ENCODE measurements at places on chromosomes 12 and 14.
A peak's percentile ranks its signal among the peaks of the same experiment; 100 is the strongest.

GRCh38 chr14:86221000-86221399 is 691.1 kb downstream of the FLRT2 start:
- no peak for DNase-seq

- no peak for DNase-seq
These were observed 41.5 kb downstream of the TEAD4 start for GRCh38 chr12:3000548-3001275.

- DNase-seq, result no peak
These were observed 488.5 kb downstream of the LRFN5 start for GRCh38 chr14:42095155-42095554.

DNA sequence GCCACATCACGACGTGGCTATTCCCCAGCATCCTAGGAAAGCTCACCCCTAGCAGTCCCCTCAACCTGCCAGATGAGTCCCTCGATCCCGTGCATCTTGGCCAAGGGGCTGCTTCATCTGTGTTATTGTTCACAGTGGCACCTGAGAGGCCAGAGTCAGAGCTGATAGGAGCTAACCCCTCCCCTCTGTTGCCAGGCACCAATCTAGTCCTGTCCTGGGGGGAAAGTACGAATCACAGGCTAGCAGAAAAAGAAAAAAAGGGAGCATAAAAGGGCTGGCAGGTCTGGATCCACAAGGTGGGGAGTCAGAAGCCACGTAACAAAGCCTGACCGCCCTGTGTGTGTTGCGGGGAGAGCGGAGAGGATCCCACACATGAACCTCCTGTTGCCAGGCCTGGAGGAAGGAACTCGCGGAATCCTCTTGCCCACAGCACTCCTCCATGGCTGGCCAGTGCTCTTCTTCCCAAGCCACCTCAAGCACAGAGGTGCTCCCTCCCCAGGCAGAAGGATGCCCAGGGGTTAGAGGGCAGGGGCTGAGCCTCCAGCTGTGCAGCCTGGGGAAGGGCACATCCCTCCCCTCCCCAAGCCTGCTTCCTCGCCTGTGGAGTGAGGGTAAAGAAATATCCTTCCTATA is 91.8 kb downstream of the ITPK1 start:
- no peak for DNase-seq

GRCh38 chr12:82698708-82699564 is 12.2 kb downstream of the TMTC2 start:
- DNase-seq, result no peak

GRCh38 chr12:41514907-41515306 is 326.8 kb downstream of the PDZRN4 start:
- no peak for DNase-seq

GRCh38 chr12:117603316-117604113 is 242.1 kb upstream of the NOS1 start:
- peak; percentile 30 for DNase-seq

- DNase-seq, result no peak
These were observed 25.6 kb downstream of the NDUFA12 start for GRCh38 chr12:94977766-94978468.

DNA sequence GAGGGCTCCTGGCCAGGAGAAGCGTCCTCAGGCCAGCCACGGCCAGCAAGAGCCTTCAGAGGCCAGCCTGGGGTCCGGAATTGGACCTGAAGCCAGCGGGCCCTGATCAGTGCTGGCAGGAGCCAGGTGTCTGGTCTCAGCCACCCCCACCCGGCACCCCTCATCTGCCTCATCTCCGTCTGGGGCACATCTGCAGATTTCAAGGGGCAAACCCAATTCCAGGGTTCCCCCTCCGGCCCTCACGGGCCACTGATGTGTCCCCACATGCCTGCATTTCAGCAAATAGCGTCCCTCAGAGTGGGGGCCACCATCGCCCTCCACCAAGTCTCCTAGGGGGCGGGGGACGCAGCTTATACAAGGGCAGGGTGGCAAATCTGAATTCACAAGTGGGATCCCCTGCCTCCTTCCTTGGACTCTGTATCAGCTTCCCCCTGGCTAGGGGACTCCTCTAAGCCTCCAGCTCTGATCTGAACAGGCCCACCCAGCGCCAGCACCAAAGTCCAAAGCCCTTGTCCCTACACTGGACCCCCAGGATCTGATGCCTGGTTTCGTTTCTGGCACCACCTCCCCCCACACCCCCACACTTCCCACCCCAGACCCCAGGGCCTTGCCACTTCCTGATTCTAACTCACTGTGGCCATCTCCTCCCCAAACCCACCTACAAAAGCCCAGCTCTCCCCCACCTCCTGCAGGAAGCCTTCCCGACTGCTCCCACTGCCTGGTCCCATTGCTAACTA is 10.1 kb downstream of the TMEM179 start:
- DNase-seq, result no peak

DNA sequence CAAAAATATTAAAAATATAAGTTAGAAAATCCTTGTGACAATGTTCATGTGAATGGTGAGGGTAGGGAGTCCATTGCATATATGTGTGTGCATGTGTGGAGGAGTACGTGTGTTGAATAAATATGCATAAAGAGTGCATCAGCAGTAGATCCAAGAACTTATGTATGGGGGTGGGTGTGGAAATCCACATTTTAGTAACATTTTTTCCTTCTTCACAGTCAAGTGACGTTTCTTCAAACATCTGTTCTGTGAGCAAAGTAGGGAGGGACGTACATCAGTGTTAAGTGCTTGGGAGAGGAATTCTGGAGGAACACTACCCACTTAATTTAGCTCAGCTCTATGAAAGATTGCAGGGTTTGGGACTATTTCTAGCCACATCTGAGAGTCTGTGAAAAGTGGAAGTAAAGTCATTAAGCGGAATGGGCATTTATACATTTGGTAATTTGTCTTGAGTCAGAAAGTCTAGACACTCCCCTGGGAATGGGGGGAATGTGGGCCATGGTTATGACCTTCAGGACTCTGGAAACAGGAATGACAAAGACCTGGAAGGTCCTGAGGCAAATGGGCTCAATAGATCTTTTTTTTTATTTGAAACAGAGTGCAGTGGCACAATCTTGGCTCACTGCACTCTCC is 156.4 kb upstream of the PLXNC1 start:
- no peak for DNase-seq

GRCh38 chr14:32078858-32079216 is 1.7 kb downstream of the ARHGAP5 start:
- DNase-seq, result peak; percentile 17

- DNase-seq, result no peak
These were observed 937.8 kb downstream of the BCL11B start for GRCh38 chr14:98334186-98334585.

DNA sequence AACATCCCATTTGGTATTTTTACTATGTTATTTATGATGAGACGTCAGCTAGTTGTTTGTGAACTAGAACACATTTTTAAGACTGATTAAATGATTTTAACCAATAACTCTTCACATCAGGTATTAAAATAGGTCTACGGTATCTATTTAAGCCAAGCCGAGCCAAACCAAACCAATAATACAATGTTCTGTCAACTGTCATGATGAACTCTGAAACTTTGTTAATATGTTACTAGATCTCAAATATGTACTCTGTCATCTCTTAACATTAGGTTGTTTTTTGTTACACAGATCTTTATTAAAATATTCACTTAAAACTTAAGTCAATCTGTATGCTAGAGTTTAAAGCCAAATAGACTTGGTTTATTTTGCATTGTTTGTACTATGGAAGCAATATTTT is 1.0 kb downstream of the ART4 start:
- no peak for DNase-seq

- no peak for DNase-seq
These were observed 391.6 kb downstream of the ZFP36L1 start for GRCh38 chr14:68401317-68401716.

GRCh38 chr14:58864751-58865513 is 227.2 kb downstream of the DACT1 start:
- no peak for DNase-seq

DNA sequence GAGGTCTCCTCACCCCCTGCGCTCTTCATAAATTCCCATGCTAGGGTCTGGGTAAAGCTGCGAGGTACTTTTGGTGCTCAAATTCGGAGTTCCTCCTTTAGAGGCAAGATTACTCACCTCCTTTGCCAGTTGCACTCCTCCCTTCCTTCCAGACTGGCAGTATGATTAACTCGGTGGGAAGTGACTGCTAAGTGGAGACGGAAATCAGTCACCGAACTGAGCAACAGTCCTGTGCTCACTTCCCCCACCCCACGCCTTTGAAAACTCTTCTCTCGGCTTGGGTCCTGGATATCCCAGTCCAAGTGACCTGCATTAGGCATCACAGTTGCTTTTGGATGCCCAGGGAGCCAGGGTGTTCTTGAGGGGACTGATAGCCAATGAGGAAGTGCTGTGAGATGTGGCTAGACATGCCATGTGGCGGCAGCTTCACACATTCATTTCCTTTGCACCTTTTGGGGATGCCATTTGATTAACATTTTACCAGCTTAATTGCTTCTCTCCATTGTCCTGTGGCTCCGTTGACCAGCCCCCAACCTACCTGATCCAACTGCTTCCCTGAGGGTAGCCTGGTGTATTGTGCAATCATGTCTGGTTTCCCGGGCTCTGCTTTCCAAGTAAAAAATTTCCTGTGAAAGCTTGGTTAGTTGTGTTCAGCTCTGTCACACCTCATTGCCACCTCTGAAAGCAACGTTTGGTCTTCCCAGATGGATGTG is 840 bp downstream of the PNP start:
- peak; percentile 85 for DNase-seq

- peak; percentile 70 for DNase-seq
These were observed 15.1 kb downstream of the RNF41 start for GRCh38 chr12:56206452-56207166.

GRCh38 chr12:76927170-76927784 is 48.5 kb upstream of the CSRP2 start:
- DNase-seq, result peak; percentile 44

DNA sequence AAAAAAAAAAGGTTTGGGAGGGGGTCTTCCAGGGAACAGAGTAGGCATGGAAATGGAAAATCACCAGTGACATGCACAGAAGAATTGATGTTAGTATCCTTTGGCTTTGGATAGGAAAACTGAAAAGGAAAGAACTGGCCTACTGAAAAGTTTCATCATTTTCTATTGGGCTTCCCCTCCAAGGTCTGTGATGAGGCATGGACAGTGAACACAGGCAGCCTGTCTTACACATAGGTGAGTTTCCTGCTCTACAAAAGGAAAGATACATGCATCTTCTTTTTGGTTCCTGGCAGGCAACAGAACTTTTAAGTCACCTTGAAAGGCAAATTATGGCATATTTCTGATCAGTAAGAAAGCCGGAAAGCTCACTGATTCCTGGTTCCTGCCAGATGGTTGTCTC is 5.8 kb downstream of the BMAL2 start:
- no peak for DNase-seq

DNA sequence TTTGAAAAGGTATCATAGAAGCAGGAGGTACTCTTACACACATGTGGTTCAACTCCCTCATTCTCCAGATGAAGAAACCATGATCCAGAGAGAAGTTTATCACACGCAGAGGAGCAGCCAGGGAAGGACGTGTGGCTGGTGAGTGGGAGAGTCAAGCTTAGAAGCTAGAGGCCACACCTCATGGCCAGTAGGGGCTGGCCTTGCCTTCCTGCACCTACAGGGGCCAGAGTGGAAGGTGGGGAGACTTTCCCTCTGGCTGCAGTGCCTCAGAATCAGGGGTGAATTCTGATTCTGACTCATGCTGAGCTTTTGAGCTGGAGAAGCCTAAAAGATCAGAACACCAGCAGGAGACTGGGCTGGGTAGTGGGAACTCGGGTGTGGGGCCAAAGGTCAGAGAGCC is 1067.9 kb downstream of the BCL11B start:
- no peak for DNase-seq

DNA sequence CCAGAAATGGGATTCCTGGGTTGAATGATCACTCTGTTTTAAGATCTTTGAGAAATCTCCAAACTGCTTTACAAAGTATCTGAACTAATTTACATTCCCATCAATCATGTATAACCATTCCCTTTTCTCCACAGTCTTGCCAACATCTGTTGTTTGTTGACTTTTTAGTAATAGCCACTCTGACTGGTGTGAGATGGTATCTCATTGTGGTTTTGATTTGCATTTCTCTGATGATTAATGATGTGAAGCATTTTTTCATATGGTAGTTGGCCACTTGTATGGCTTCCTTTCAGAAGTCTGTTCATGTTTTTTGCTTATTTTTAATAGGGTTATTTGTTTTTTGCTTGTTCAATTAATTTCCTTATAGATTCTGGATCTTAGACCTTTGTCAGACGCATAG is 211.8 kb upstream of the AVPR1A start:
- DNase-seq, result no peak

DNA sequence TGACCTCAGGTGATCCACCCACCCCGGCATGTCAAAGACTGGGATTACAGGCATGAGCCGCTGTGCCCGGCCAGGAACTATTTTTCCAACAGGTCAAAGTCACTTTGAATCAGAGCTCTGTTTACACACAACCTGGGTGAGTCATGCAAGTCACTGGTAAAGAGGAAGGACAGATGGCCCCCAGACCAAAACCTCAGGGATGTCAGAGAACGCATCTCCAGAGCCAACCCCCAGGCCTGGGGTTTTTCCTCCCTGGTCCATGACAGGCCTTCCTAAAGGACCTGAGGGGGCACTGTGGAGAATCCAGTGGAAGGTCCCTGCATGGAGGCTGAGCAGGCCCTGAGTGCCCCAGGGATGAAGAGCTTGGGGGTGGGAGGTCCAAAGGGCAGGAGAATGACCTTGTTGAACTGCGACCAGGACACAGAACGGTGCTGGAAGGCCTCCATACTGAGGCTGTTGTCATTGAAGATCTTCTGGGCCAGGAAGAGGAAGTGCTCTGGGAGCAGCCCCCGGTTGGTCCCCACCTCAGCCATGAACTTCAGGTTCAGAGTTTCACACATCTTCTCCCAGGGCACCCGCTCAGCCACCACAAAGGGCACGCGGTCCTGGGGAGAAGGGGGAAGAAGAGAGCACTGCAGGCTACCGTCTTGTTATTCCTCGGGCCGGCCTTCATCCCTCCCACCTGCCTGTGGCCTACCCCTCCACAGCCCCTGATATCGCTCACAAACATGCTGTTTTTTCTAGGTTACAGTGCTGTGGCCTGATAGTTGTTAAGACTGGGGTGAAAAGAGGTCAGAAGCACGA is 9.1 kb downstream of the STAT6 start:
- no peak for DNase-seq

DNA sequence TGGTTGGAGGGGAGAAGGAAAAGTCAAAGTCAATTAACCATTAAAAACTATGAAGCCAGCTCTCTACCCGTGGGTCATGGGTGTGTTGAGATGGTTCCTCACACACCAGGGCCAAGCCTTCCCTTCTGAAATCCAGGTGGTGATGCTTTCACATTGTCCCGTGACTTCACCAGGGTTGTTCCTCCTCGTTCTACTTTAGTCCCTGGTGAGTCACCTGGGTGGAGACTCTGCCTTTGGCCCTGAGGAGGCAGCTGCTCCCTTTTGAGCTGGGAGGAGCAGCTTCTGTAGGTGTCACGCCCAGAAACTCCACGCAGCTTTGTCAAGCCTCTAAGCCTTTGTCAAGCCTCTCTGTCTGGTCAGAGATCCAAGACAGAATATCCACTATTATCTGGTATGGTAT is 348.3 kb downstream of the BMP4 start:
- no peak for DNase-seq

DNA sequence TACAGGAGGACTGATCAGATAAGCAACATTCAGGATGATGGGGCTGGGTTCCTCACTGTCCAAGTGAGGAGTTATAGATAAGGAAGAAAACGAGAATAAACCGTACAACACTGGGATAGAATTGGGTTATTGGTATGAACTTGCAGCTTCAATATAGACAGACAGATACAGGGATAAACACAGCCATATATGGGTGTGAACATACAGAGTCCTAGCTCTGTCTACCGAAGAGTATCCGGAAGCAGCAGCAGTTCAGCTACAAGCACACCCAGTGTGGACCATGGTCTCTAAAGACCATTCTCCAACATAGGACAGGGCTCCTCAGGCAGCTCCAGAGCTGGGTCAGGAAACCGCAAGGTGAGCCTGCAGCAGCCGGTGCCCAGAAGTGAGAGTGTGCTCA is 40.8 kb downstream of the CDC42BPB start:
- no peak for DNase-seq
